Stimulated activated CD4-positive, alpha-beta T cell treated with anti-CD3 and anti-CD28 coated beads, Interleukin-12 subunit alpha, Interleukin-12 subunit beta, amount 100 ng/mL, for 24 hours (primary cell): ENCODE measurements at places on chromosomes 6 and 20.
A peak's percentile ranks its signal among the peaks of the same experiment; 100 is the strongest.

DNA sequence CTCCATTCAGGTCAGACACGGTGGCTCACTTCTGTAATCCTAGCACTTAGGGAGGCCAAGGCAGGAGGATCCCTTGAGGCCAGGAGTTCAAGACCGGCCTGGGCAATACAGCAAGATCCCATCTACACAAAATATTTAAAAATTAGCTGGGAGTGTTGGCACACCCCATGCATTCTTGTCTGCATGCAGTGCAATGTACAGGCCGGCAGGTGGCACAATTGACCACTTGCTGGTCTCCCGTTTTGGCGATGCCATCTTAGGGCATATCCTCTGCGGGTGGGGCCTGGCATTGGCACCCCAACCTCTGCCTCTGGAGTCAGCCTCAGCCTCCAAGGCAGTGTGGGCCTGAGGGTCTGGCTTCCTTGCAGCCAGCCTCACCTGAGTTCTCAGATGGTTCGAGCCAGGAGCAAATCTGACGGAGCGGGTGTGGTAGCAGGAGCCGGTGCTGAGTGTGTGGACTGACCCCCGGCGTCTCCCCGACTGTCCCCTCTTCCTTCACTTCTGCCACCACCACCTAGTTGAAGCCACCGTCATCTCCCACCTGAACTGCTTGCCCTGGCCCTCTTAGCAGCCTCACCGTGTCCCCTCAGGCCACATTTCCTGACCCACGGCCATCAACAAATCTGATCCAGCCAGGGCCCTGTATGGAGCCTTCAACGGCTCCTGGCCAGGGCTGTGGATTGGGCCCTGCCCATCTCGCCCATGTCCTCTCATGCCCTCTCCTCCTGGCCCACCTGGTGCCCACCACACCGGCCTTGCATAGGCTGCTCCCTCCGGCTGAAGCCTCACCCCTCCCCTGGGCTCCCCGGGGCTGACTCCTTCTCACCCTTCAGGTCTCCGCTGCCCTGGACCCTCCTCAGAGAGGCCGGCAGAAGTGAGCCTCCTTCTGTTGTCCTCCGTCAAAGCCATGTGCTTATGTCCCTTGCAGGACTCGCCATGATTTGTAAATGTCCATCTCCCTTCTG, 44.0 kb downstream of the EFCAB8 start:
- DNase-seq, result peak; percentile 60

- no peak for DNase-seq
These were observed 526.4 kb downstream of the CBLN4 start for GRCh38 chr20:55478724-55479450.

GRCh38 chr6:170006900-170007467, 255.6 kb downstream of the ERMARD start:
- no peak for DNase-seq

DNA sequence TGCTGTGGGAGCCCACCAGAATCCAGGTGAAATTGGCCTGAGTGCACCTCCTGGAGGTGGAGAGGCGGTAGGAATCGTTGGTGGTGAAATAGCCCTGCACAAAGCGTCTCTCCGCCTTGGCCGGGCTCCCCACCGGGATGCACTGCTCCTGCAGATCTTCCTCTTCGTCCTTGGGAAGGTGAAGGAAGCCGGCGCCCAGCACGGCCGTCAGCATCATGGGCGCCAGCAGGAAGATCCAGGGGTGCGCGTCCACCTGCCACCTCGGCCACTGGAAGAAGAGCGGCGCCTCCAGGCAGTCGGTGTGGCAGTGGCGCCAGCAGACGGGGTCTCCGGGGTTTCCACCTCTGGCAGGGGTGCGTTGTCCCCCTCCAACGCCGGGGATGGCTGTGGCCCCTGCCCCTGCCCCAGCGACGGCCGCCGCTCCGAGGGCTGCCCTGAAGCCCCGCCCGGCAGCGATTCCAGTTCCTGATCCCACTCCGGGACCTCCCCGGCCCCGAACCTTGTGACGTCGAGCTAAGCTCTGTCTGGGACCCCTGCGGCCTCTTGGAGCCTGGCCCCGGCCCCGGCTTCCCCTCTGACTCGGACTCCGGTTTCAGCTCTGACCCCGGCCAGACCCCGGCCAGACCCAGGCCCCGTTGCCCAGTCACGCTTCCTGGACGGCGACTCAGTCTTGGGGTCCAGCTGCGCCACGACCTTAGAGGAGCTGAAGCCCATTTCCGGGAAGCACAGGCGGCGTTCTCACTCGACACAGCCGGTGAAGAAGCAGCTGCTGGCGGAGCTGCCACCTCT, 91.9 kb downstream of the CD164 start:
- DNase-seq, result no peak

GRCh38 chr6:159890792-159891191, at the start of gene MAS1:
Gene MAS1 (plus strand): TSS chr6:159890988. CDS start chr6:159906956, 15,968 bp downstream.
- DNase-seq, result no peak

- DNase-seq, result no peak
These were observed 19.2 kb downstream of the CST8 start for GRCh38 chr20:23510000-23510590.
